ENCODE measurements at places on chromosomes 1 and 21. TPM values are rescaled to one million over a fixed set of nuclear protein-coding genes. Genes with fewer than 3 reads are reported as not detected.

GRCh38 chr21:29287383-29287782 lies 11.3 kb upstream of the BACH1 start:
- DNase-seq: no peak

- DNase-seq: no peak
Measured at GRCh38 chr1:3736131-3736561, 16.1 kb upstream of the CCDC27 start.

- no peak for DNase-seq
Measured at GRCh38 chr21:38884440-38884839, 78.7 kb downstream of the ETS2 start.

- DNase-seq: no peak
Measured at GRCh38 chr1:245128381-245129101, 26.2 kb upstream of the KIF26B start.

DNA sequence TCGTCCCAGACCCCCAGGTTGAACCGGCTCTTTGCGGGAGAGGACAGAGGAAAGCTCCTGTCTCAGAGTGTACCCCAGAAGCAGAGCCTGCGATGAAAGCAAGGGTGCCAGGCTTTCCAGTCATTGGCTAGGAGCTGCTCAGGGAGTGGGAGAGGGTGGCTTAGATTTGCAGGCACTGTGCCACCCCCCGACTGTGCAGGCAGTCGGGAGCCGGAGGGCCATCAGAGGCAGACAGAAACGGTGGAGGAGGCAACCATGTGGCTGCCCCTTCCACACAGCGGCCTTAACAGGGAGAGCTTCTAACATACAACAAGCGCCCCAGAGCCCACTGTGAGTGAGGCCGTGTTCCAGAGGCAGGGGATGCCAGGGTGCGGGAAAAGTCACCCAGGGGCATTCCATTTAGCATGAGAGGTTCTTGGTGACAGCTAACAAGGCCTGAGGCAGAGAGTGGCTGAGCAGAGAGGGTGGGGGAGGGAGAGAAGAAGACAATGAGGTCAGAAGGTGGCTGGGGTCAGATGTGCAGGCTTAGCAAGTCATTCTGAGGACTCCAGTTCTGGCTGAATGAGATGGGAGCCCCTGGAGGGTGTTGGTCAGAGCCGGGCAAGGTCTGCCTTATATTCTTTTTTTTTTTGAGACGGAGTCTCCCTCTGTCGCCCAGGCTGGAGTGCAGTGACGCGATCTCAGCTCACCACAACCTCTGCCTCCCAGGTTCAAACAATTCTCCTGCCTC lies 9.5 kb upstream of the C1orf167 start:
- no peak for DNase-seq

DNA sequence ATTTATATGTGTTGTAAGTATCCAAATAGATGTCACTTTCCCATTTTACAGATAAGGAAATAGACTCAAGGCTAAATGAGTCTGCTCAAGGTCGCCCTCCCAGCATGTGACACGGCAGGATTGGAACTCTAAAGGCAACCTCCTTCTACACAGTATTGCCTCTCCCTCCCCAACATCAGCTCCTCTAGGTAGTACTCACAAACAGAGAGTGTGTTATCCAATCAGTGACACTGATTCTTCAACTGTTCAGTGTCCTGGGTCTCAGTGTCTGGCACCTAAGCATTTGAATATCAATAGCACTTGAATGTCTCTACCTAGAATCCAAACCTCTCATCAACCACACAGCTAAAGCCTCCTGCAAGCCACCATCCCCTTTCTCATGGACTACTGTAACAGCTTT lies 87.1 kb downstream of the DAB1 start:
- DNase-seq: no peak

- DNase-seq: peak; percentile 40
Measured at GRCh38 chr1:10228528-10228927, 18.2 kb downstream of the KIF1B start.

DNA sequence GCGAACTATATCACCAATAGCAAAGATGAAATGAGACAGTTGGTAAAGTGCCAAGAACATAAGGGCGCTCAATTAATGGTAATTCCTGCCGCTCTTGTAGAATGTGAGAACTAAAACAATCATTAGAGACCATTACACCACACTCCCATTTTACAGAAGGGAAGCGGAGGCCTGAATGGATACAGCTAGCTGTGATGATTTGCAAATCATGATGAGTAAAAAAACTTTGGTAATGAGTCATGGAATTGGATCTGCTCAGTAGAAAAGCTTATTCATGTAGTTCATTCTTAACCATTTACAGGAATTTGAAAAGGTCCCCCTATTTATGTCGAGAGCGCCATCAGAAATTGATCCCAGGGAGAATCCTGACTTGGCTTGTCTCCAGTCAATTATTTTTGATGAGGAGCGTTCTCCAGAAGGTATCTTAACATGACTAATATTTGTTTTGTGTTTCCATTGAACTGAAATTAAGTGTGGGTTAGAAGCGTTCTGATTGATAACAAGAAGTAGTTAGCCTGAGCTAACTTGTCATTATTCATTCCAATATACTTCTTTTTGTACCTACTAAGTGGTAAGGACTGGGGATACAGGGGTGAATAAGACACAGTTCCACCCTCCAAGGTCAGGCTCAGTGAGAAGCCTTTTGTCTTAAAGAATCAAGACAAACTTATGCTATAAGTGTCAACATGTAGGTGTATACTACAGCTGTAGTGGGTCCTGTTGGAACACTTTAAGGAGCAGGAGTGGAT lies 812 bp downstream of the TTC4 start:
- DNase-seq: peak; percentile 73

DNA sequence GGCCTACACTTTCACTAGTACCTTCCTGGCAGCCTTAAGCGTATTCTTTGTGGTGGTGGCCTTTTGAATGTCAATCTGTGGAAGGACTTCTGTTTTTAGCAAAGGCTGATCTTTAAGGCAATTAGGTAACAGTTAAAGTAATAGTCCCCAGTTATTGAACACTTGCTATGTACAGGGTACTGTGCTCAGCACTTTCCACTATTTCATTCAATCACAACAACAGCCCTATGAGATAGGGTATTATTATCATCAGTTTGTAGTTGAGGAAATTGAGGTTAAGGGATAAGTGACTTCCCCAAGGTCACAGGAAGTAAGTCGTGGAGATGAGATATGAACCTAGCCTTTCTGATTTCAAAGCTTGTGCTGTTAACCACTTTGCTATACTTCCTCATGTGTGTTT lies 185.7 kb downstream of the ST6GALNAC3 start:
- no peak for DNase-seq

DNA sequence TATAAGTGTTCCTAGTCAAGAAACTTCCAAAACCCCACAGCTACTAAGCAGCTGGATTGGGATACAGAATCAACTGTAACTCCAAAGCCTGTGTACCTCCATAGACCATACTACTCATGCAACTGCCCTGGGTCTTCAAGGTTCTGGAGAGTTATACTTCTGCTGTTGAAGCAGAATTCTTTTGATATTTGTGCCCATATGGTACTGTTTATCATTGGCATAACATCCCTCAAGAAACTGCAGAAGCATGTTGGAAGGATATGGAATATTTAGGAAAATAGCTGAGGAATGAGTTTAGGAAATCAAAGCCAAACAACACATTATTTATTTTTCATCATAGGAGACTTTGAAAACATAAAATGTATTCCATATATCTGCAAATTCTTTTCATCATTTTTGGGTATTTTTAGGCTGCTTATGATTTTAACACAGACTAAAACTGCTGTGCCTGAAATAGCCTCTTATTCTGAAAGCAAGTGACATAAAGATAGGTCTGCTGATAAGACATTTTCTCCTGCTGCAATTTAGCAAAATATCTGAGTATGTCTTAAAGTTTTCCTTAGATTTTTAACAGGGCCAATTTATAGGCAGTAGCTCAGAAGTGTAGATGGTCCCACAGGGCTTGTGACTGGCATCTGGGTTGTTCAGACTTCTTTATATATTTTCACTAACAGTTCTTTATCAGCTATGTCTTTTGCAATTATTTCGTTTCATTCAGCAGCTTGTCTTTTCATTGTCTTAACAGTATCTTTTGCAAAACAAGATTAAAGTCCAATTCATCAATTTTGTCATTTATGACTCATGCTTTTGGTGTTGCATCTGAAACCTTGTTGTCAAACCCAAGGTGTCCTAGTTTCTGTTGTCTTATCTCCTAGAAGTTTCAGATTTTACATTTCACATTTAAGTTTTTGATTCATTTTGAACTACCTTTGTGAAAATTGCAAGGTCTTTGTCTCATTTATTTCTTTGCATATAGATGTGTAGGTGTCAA lies 41.1 kb upstream of the ZNF124 start:
- no peak for DNase-seq

DNA sequence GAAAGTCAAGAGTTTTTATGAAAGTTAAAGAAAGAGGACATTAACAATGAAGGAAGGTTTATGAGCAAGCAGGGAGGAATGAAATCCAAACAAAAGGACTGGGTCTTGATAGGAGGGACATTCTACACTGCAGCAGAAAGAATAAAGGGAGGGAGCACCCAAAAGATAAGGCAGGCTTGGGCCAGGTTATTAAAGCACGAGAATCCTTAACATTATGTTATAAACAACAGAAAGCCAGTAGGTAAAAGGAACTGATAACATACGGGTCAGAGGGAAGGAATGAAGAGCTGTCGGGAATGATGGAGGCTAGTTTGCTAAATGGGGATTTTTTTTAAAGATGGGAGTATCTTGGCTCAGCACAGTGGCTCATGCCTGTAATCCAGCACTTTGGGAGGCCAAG lies 19.4 kb downstream of the LPGAT1 start:
- DNase-seq: peak; percentile 28

- no peak for DNase-seq
Measured at GRCh38 chr21:39016740-39017315, 166.4 kb downstream of the PSMG1 start.

DNA sequence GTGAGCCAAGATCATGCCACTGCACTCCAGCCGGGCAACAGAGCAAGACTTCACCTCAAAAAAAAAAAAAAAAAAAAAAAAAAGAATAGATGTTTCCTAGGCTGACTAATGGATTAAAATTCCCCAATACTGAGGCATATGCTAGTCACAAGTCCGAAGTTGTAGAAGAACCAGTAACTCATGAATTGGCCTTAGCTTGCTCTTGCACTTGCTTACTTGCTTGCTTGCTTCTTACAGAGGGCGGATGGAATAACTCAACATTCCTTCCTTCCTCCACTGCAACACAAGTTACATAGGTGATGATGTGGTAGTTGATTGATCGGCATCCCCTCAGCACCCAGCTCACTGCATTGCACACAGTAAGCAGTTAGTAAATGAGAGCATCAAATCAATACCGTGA lies 2.8 kb upstream of the TARS2 start:
- DNase-seq: peak; percentile 45

DNA sequence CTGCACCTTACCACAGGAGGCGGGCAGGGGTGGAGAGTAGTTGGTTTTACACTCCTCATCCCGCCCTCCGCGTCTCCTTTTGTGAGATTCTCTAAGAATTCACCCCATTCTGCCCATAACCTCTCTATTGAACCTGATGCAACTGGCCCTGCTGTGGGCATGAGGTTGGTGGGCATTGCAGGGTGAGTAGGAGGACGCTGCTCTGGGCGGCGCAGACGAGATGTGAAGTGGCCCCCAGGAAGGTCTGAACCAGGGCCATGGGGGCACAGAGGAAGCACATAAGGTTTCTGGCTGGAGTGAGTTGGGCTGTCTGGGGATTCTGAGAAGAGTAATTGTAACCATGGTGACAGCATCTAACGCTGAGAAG lies 8.8 kb downstream of the PADI1 start:
- no peak for DNase-seq

GRCh38 chr1:174982971-174983689 lies 16.6 kb upstream of the CACYBP start:
- no peak for DNase-seq

DNA sequence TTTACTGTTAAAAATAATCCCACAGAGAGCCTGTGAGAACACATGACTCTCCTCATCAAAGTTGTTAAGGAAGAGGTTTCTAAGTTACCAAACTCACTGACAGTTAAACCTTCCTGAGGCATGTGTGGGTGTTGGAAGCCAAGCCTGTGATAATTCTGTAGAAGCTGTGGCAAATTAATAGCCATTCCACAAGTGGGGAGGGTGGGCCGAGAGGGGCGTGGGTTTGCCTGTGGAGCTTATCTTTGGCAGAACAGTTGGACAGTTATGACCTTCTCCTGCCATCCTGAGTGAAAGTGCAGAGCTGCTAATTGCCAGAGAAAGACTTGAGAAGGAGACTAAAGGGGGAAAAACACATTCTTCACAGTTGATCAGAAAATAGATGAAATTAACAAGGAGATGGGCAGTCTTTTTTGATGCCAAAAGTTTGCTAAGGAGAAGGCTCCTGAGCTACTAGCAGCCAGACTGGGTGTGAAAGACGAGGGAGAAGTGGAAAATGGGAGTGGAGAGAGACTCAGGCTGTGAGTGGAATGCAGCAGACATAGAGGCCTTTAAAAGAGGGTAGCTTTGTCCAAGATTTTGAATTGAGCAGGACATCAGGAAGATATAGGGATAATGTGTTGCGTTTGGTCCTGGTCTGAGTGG lies 1.6 kb upstream of the PLA2G2C start:
- DNase-seq: no peak

DNA sequence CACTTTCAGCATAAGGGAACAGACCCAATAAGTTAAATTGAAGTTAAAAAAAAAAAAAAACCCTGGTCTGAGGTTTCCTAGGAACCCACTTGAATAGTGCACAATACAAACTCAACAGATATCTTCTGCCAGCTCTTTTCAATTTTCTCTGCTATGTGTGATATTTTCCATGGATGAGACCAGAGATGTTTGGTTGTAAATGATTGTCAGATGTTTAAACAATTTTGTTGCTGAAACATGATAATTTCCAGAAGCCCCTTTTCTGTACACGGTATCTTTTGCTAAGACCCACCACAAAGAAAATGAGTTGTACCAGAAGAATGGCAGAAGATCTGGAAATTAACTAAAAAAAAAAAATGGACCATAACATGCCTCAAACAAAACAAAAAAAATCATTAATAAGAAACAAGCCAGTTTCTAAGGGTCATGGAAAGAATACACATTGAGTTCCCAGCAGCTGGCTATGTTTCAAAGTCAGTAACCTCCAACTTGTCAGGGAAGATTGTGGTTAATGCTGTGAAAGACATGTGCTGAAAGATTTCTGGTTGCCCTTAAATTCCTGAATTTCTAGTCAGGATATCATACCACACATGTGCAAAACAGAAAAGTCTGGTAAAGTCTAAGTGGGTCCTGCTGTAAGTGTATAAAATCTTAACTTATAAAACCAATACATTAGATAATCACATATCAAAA lies 35.6 kb upstream of the MGST3 start:
- peak; percentile 45 for DNase-seq

- DNase-seq: no peak
Measured at GRCh38 chr1:203287109-203287893, 18.0 kb upstream of the BTG2 start.

DNA sequence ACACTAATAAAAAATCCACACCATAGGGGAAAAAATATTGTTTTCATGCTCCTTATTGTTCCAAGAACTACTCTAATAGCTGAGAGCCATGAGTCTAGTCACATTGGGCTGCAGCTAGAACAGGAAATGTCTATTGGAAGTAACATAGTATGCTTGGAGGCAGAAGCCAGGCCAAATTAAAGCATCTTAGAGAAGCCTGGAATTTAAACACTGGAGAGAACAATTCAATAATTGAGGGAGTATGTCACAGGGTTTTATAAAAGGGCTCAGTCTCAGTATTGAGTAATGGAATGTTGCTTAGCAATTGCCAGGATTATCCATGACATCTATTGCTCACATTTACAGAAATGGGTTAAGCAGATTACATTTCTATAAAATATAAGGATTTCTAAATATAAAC lies 471.3 kb downstream of the LMO4 start:
- peak; percentile 20 for DNase-seq

The OR2M3 gene
- total RNA-seq: not detected

The FCER1G gene
- 0.91 TPM for total RNA-seq

The OR2T2 gene
- not detected for total RNA-seq

The AQP10 gene
- total RNA-seq: not detected

The KCNT2 gene
- total RNA-seq: 5.9 TPM

The FCAMR gene
- not detected for total RNA-seq

The ASH1L gene
- 31.1 TPM for total RNA-seq

The HRNR gene
- total RNA-seq: not detected

Data from astrocyte (in vitro differentiated cells and primary cell).